ENCODE measurements at places on chromosomes 11 and 22. TPM values are rescaled to one million over a fixed set of nuclear protein-coding genes. Genes with fewer than 3 reads are reported as not detected.

Gene PLAAT5
- total RNA-seq, result 0.11 TPM

Gene KRTAP5-8
- not detected for total RNA-seq

Gene OR52I2
- not detected for total RNA-seq

Gene ZNF70
- total RNA-seq, result 3.5 TPM

DNA sequence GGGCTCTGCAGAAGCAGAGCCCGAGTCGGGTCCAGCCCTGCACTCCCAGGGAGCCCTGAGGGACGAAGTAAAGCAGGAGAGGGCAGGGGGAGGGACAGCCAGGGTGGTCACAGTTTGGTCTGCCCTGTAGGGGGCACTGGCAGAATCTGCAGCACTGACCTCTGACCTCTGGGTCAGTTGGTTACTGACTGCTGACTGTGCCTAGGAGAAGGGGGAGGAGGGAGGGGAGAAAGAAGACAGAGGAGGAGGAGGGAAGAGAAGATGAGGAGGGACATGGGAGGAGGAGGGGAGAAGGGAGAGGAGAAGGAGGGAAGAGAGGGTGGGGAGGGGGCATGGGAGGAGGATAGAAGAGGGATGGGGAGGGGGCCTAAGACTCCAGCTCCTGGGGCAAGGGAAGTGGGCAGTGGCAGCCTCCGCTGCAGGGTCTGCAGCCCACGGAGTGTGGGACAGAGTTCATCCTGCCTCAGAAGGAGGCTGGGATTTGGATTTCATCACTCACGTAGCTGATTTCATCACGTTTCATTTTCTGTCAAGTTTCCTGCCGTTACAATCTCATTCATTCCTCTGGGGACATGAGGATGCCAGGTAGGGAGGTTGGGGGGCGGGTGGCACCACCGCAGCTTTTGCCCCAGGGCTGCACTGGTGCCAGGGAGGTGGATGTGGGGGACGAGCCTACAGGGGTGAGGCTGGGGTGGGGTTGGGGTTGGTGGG lies 55.2 kb downstream of the FLRT1 start:
- DNase-seq, result no peak

- DNase-seq, result no peak
Measured at GRCh38 chr11:37182031-37182430, 584.0 kb upstream of the RAG2 start.

DNA sequence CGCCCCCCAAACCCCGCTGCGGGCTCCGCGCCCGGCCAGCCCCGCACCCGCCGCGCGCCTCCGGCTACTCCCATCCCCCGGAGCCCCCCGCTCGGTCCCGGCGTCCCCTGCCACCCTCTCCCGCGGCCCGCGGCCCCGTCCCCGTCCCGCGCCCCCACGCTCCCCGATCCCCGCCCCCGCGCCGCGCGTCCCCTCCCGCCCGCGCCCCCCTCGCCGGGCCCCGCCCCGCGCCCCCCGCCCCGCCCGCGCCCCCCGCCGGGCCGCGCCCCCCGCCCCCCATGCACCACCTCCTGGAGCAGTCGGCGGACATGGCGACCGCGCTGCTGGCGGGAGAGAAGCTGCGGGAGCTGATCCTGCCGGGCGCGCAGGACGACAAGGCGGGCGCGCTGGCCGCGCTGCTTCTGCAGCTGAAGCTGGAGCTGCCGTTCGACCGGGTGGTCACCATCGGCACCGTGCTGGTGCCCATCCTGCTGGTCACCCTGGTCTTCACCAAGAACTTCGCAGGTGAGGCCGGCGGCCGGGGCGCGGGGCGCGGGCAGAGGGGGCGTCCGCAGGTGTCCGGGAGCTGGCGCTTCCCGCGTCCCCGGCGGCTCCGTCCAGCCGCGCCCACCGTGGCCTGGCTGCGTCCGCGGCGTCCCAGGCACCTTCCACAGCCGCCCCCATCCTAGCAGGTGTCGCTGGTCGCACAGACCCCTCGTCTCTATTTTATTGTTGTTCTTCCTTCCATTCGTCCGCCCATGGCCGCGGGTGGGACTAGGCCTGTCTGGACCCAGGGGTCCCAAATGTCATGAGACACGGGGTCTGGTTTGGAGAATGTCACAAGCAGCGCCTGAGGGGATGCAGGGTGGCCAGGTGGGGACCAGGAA lies at the start of gene PANX2:
TSS of gene PANX2 (plus strand) at position 279 of the 866 bp plus-strand sequence. CDS start at position 279, 0 bp downstream.
- peak; percentile 16 for DNase-seq

GRCh38 chr11:129317571-129317970 lies 58.1 kb upstream of the BARX2 start:
- no peak for DNase-seq
